Effector memory CD4-positive, alpha-beta T cell (primary cell): ENCODE measurements at places on chromosomes 1 and 21.

DNA sequence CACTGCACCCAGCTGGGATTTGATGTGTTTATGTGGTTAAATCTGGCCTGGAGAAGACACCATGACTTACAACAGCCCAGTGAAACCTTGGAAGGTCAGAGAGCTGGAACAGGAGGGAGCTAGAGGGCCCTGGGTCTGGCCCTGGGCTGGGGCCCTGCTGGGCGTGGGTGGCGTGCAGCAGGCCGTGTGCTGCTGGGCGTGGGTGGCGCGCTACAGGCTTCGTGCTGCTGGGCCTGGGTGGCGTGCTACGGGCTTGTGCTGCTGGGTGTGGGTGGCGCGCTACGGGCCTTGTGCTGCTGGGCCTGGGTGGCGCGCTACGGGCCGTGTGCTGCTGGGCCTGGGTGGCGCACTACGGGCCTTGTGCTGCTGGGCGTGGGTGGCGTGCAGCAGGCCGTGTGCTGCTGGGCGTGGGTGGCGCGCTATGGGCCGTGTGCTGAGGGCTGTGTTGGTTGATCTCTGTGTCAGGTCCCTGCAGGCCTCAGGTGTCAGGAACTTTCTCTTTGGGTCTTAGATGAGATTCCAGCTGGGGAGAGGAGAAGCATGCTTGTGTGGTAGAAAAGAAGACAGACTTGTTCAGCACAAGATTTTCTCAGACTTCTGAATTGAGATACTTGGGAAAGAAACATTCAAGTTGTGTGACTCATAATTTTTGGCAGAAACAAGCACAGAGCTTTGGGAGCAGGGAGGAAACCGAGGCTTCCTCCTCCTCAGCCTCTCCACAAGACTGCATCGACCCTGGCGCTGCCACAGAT, 66.0 kb downstream of the COL18A1 start:
- no peak for DNase-seq

GRCh38 chr1:87524021-87524754, 195.5 kb downstream of the LMO4 start:
- DNase-seq, result no peak

GRCh38 chr1:19466112-19466561, 19.2 kb downstream of the CAPZB start:
- DNase-seq, result no peak

GRCh38 chr1:60965280-60965854, 117.0 kb upstream of the NFIA start:
- DNase-seq, result no peak

GRCh38 chr1:14987829-14988603, 165.5 kb upstream of the TMEM51 start:
- DNase-seq, result no peak

DNA sequence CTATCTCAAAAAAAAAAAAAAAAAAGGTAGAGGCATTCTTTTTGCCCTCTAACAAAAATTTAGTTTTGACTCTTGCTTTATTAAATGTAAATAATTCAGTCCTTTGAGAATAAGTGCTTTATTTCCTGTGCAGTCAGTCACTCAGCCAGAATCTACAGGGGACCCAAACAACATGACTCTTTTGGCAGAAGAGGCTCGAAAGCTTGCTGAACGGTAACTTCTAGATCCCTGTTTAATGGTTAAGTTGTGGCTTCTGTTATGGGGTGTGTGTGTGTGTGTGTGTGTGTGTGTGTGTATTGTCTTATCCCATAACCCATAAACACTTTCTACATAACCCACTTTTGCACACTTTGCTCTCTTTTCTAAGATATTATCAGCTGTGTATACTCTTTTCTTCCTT, 54.9 kb upstream of the LAMC2 start:
- DNase-seq, result no peak
